ENCODE measurements at places on chromosomes 6 and 20.

DNA sequence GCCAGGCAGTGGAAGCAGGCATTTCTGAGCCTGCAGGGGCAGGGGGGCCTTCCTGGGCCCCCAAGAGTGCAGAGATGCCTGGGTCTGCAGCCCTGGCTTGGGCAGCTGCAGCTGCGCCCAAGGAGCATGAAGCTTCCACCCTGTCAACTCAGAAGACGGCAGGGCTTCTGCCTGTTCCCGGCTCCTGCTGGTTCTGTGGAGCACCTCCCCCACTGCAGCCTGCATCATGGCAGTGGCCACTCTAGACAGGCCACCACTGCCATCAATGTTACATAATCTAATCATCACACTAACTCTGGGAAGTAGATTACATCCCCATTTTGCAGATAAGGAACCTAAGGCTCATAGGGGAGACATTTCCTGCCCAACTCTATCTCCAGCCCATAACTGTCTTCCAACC, 21.1 kb upstream of the TOP1 start:
- DNase-seq = no peak

- no peak for DNase-seq
Observed at GRCh38 chr6:40599555-40599954, 12.4 kb upstream of the LRFN2 start.

DNA sequence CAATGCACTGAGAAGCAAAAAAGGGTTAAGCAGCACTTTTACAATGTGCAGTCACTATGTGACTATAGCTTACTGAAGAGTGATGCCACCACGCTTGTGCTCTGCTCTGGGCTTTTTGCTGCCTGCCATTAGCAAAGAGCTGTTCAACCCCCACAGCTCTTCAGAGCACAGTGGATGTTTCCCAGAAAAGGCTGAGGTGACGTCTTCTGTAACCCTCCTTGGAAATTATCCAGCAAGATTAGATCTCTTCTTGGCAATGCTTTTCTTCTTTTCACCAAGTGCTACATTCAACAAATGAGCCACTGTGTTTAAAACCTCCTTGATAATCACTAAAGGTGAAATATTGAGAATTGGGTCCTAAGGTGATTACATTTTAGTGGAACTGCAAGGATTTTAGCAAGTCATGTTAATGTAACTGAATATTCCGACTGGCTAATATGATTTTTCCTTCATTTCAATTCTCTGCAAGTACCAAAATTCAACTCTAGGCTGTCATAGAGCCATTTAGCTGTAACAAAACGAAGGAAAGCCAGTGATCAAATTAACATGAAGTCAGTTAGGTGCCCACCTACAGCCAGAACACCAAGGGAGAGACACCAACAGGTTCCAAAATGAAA, 34.9 kb downstream of the ELOVL5 start:
- DNase-seq = no peak

GRCh38 chr6:35728683-35729678, 7.9 kb upstream of the ARMC12 start:
- DNase-seq = peak; percentile 60

GRCh38 chr6:149046164-149046821, 271.2 kb upstream of the TAB2 start:
- DNase-seq = no peak

- DNase-seq = no peak
Observed at GRCh38 chr6:20402092-20402341, 338 bp downstream of the E2F3 start.

DNA sequence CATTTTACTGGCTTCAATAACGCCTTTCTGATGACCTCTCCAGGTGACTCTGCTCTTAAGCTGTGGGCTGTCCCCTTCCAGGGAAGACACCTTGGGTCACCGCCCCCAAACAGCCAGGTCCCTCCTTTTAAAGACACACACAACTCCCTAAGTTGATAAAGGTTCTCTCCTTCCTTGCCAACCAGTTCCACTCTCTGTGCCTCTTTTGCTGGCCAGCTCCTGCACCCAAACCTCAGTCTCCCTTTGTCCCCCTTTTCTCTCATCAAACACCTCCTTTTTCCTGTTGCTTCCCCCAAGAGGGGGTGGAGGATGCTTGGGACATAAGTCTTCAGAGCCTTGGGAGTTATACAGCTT, 1.0 kb downstream of the NCOA6 start:
- DNase-seq = peak; percentile 83

Data from activated T-cell treated with anti-CD3 and anti-CD28 coated beads, Interleukin-2, amount 50 U/mL, for 72 hours (primary cell).